ENCODE measurements at places on chromosomes 6 and 20. TPM values are rescaled to one million over a fixed set of nuclear protein-coding genes. Genes with fewer than 3 reads are reported as not detected.
A peak's percentile ranks its signal among the peaks of the same experiment; 100 is the strongest.

DNA sequence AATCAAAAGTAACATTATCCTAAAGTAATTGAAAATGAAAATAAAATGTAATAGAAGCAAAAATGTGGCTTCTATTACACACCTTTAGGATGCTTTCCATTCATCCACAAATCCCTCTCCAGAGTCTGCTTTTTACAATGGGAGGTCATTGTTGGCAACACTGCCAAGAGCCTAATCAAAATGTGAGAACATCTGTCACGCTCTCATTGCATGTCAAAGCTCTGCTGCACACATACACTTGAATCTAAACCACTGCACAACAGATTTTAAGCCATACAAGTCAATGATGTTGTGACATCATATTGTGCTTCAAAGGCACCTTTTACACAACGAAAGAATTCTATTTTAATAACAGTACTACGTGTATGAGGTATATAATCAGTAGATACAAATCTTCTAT lies 82.1 kb downstream of the PREP start:
- DNase-seq: no peak

DNA sequence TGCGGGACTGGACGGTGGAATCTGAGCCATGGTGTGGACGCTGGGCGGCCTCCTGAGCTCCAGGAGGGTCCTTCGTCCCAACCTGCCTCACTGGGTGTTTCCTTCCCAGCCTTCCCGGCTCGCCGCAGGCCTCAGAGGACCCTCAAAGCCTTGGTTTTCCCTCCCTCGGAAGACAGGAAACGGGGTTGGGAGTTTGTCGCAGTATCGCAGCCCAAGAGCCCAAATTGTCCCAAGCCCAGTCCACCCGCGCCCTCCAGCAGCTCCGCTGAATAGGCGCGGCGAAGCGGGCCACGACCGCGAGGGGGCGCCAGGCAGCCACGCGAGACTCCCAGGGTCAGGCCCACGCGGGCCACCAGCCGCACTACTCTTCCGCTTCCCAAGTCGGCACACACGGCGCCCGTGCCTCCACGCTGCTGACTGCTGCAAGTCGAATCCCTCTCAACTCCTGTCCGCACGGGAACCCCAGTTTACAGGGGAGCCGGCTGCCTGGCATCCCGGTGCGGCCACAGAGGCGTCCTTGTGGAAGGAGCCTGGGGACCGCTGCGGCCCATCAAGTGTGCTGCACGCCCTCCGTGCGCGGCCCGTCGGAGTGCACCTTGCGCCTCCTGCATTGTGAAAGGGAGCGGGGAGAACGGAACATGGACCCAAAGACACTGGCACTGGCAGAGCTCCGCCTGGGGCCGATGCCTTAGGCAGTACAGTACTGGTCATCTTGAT lies 40.4 kb upstream of the HMGA1 start:
- DNase-seq: peak; percentile 68

MYBL2 gene
- total RNA-seq: 53.1 TPM

DNA sequence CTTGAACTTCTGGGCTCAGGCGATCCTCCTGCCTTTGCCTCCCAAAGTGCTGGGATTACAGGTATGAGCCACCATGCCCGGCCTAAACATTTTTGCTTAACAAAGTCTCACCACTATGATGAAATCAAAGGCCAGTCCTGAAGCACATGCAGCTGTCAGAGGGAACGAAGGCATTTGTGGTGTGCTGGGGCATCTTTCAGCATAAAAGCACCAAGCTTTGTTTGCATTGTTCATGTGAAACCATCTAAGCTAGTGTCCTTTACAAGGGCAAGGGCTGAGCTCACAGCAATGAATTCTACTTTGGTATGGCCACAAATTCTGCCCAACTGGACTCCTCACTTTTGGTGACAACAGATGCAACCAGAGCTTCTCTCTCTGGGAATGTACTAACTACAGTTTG lies 66.8 kb downstream of the ZFP64 start:
- no peak for DNase-seq

DNA sequence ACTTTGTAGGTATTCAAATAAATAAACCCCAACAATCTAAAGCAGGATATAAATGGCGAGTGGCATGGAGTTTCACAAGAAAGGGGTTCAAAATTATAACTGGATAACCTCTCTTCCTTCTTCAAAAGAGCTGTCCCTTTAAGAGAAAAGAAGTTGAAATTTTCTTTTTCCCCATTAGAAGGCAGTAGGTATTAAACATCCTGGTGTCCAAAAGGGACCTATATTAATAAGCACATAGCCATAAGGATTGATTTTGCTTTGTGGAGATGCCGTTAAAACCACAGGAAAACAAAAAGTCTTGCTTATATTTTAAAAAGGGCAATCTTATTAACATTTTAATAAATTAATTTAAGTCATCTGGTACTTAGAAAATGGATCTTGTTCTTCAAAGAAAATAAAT lies 76.5 kb downstream of the LYRM4 start:
- DNase-seq: no peak

DNA sequence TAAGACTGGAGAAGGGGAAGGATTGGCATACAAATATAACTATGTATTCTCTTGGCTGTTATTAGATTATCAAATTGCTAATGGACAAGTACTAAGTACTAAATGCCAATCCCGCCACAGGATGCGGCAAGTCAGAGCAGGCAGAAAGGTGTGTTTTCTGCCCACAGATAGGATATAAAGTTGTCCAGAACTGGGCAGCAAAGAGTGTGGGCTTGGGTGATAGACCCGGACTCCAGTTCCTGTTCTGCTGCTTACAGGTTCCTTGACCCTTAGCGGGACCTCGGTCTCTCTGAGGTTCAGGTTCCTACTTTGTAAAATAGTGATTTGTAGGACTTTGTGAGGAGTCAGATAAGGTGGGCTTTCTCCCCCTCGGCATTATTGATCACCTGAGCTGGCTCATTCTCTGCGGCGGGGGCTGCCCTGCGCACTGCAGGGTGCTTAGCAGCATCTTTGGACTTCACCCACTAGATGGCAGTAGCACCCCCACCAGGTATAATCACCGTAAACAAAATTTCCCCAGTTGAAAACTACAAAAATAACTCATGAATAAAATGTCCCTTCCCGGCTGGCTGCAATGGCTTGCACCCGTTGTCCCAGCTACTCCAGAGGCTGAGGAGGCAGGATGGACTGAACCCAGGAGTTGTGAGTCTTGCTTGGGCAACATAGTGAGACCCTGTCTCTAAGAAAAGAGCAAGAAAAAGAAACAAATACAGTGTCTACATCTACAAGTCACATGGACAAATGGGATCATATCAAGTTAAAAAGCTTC lies 193.1 kb downstream of the DOK5 start:
- DNase-seq: peak; percentile 33

DNA sequence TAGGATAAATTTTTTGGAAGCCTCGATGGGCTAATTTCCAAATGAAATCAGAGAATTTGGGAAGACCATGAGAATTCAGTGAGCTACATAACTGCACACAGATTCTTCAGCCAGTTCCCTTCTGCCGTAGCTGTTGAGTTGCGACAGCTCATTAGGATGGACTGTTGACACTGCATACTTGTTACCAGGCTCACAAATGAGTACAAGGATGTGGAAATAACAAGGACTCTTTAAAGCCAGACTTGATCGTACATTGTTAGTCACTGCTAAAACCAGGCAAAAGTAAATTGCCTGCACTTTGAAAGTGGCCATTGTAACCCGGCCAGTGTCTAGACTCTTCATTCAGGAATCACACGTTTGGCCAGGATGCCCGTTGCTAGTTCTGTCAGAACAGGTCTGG lies 37.0 kb downstream of the NDUFAF5 start:
- no peak for DNase-seq

SCGN gene
- total RNA-seq: not detected

DNA sequence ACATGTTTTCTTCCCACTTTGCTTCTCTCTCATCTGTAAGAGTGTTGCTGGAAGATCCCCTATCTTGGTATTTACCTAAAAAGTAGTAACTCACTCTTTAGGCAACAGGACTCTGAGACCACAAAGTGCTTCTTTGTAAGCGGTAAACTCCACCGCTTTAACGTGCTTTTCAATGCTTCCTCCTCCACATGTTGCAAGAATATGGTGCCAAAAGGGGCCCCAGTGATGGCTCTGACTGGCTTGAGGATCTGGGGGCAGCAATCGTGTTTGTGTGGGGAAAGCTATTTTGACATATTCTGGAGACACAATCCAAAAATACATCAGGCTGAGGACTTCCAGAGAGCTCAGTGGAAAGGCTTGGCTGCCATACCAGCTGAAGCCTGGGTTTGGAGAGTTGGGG lies 12.4 kb upstream of the CPNE5 start:
- peak; percentile 17 for DNase-seq

DNA sequence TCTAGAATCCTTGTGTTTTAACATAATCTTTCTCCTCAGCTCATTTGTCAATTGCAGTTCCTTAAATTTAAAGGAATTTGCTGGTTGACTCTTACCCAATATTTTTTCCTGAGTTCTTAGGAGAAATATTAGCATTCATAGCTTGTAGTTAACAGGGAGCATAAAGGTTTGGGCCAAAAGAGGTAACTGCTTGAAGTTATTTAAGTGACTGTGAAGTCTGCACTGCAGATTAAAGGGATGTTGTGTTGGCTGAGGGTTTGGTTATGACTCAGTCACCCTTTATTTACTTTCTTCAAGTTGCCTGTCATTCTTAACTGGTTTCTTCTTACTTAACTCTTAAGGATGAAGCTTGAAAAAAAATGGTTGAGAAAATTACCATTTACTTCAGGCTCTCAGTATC lies 220.3 kb upstream of the LAMP5 start:
- peak; percentile 68 for DNase-seq

DNA sequence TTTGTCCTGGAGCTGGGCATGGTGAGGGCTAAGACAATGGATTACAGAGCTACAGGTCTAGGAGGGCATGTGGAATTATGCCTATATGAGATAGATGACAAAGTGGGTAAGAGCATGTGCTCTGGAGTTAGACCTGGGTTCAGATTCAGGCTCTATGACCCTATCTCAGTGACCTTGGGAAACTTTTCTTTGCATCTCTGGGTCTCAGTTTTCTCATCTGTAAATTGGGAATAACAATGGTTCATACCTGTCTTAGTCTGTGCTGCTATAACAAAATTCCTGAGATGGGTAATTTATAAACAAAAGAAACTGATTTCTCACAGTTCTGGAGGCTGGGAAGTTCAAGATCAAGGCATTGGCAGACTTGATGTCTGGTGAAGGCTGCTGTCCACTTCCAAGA lies 30.3 kb downstream of the PPARD start:
- no peak for DNase-seq

- no peak for DNase-seq
Measured at GRCh38 chr6:107021446-107022185, 6.4 kb upstream of the MTRES1 start.

GRCh38 chr20:57244221-57244585 lies 22.2 kb downstream of the BMP7 start:
- no peak for DNase-seq

DNA sequence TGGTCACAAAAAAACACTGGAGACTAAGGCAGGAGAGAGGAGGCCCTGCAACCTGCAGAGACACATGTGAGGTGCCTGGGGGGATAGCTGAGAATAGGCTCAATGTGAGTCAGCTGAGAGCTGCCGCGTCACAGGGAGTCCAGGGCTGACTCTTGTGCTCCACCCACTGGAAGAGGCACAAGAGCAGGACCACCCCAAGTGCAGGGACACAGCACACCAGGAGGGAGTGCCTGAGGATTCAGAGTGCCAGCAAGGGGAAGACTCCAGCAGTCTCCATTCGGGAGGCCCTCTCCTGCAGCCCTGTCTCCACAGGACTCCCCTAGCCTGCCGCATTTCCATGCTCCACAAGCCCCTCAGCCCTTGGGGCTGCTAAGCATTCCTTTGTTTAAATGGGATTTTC lies 105.5 kb downstream of the HUS1B start:
- DNase-seq: peak; percentile 83

DNA sequence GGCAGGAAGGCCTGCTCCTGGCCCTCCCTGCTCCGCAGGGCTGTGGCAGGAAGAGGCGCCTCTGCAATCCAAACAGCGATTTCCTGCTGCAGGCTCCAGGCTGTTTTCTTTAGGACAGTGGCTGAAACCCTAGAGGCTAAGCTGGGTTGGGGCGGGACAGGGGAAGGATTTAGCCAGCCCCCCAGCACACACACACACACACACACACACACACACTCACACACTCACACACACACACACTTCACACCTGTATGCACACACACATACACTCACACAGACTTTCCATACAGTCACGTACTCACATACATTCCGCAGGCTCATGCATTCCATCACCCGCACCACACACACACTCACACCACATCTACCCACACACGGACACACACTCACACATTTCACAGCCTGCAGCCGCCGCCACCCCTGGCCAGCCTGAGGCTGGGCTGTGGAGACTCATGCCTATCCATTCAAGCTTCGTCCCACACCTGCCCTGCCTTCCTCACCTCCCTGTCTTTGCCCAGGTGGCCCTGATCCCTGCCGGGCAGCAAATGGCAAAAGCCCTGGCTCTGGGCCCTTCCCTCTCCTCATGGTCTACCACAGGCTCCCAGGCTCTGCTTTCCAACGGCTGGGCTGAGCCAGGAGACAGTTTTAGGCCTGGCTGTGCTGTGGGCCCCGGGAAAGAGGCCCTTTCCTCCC lies 17.9 kb downstream of the MDFI start:
- DNase-seq: no peak
